Activated naive CD4-positive, alpha-beta T cell treated with Interleukin-2 at 50 U/mL for 16 hours (primary cell): ENCODE measurements at places on chromosomes 12 and 14.
A peak's percentile ranks its signal among the peaks of the same experiment; 100 is the strongest.

- no peak for DNase-seq
Measured at GRCh38 chr12:94730847-94731246, 80.5 kb upstream of the TMCC3 start.

DNA sequence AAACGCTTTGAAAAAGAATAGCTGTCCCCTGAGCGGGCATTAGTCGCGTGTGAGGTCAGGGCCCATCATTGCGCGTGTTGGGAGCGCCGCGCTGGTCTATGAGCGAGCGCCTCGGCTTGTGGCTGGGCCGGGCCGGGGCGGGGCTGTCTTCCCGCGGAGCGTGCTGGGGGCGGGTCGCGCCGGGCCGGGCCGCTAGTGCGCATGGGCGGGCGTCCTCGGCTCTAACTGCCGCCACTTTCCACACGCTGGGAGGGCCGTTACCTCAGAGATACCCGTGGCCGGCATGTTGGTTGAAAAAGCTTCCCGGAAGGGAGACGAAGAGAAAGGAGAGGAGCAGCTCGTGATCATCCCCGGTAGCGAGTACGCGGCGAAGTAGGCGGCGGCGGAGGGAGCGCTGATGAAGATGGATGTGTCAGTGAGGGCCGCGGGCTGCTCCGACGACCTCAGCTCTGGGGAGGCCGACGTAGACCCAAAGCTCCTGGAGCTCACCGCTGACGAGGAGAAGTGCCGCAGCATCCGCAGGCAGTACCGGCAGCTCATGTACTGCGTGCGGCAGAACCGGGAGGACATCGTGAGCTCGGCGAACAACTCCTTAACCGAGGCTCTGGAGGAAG is at the start of gene EID3:
EID3 (plus strand) TSS at position 202 of the 614 bp plus-strand sequence; CDS start at position 398, 196 bp downstream.
- DNase-seq = peak; percentile 91

DNA sequence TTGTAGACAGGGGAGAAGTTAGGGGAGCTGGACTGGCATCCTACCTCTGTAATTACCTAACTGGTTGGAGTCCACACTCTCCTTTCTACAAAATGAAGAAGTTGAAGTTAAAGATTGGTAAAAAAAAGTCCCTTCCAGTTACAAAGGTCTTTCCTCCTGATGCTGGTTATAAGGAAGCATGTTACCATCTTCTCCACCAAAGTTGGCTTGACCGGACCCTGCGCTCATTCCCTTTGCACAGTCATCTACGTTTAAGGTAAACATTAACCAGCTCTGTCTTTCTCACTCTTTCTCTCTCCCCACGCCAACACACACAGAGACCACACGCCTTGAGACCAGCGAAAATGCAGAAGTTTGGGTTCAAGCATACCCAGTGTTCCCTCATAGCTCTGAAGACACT is 11.9 kb downstream of the FBLN5 start:
- DNase-seq = no peak

GRCh38 chr14:88255798-88256197 is 67.3 kb downstream of the KCNK10 start:
- DNase-seq = no peak

- no peak for DNase-seq
Measured at GRCh38 chr12:132530851-132531250, 40.9 kb downstream of the FBRSL1 start.

- no peak for DNase-seq
Measured at GRCh38 chr12:125902991-125903390, 837.8 kb downstream of the AACS start.
